ENCODE measurements at places on chromosomes 12 and 14.

DNA sequence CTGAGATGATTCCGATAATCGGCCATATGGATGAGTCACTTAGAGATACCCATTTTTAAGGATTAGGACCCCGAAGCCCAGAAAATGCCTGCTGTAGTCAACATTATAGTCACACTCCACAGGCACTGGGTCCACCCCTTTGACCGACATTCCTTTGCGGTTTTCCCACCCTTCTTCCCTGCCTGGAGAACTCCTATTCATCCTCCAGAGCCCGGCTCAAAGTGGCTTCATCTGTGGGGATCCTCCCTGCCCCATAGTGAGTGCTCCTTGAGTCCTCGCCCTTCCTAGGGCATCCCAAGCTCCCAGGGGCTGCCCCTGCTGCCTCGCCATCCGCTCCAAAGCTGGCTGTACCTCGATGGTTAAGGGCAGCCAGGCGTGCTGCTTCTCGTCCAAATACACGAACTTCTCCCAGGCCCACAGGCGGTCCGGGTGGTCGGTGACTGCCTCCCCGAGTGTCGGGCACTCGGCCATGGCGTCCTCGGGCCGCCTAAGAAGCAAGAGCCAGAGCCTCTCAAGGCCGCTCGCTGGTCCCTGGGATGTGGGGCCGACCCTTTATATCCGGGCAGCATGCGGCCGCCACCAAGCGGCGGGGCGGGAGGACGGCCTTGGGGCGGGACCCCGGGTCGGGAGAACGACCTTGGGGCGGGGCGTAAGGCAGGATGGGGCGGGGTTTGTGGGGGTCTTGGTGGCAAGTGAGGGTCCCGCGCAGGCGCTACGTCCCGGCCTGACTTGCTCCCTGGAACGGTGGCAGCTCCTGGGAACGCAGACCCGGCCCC lies at the start of gene TCL1A:
TSS of gene TCL1A (minus strand) at position 530 of the 776 bp plus-strand sequence. CDS start at position 471, 59 bp downstream.
- DNase-seq, result no peak

DNA sequence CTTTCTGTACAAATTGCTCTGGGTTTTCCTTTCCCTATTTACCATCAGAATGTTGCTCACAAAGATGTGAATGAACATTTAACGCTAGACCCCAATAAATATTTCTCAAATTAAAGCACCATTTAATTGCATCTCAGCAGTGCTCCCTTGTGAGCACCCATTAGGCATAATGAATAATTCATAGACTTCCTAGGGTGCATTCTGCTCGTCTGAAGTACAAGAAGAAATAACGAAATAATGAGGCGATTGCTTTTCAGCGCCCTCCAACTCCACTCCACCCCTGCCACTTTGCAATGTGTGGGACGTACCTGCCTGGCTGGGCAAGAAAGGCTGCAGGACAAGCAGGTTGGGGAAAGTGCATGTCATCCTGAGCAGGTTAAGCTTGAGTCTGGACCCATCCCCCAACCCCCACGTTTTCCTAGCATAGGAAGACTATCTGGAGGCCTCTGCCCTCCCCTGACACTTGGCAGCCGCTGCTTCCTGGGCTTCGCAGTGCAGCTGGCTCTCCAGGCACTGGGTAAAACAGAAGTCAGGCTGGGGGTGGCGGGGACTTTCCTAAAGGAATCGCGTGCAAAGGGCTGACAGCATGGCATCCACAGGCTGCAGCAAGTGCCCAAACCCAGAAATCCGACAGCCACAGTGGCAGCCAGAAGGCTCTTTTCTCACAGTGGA lies 253.7 kb downstream of the DUSP6 start:
- no peak for DNase-seq

DNA sequence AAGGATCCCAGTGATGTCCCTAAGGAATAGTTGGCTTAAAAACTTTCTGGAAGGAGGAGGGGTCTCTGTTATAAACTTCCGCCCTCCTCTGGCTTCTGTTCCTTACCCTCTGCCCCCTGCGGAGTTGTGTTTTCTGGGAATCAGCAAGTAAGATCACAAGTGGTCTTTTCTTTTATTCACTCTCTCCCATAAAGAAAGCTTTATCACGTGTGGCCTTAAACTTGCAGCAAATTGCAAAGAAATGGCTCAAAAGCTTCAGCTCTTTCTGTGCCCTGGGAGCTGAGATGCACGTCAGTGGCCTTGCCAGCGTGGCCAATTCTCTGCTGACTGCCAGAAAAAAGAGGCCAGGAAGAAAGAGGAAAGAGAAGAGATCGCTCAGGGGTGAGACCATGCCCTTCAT lies at the start of gene SLCO1C1:
TSS of gene SLCO1C1 (plus strand) at position 101 of the 400 bp plus-strand sequence. CDS start 4,245 bp downstream, outside the sequence.
- no peak for DNase-seq

GRCh38 chr12:79344855-79345847 lies 345.6 kb downstream of the PAWR start:
- DNase-seq, result peak; percentile 10

GRCh38 chr14:84922370-84922769 lies 607.6 kb upstream of the FLRT2 start:
- DNase-seq, result no peak

DNA sequence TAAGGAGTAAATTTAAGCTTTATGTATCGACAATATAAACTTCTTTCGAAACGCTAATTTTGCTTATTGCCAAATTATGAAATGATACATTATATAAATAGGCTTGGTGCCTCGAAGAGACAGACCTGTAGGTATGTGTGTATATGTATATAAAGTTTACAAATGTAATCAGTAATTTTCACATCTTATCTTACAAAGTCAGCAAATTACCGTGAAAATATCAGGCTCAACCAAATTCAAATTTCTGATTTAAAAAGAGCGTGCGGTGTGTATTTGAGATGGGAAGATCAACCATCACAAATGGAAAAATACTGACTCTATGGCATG lies 605 bp downstream of the ZCRB1 start:
- no peak for DNase-seq

DNA sequence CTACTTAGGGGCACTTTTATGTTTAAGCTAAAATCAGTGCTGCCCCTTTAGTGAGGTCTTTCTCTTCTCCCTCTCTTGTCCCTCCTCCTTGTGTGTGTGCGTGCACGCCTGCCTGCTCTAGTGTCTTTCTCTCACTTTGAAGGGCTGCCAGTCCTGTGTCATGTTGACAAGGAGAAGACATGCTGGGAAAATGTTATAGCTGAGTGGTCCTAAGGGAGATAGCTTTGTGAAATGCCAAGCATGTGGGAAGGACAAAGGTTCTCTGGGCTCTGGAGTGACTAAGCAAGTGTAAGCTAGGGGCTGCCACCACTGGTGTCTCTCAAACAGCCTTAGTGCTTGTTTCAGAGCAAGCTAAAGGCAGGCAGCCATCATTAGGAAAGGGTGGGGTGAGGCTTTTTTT lies 108.4 kb downstream of the EMP1 start:
- DNase-seq, result no peak
